ENCODE measurements at places on chromosomes 1 and 21.
A peak's percentile ranks its signal among the peaks of the same experiment; 100 is the strongest.

DNA sequence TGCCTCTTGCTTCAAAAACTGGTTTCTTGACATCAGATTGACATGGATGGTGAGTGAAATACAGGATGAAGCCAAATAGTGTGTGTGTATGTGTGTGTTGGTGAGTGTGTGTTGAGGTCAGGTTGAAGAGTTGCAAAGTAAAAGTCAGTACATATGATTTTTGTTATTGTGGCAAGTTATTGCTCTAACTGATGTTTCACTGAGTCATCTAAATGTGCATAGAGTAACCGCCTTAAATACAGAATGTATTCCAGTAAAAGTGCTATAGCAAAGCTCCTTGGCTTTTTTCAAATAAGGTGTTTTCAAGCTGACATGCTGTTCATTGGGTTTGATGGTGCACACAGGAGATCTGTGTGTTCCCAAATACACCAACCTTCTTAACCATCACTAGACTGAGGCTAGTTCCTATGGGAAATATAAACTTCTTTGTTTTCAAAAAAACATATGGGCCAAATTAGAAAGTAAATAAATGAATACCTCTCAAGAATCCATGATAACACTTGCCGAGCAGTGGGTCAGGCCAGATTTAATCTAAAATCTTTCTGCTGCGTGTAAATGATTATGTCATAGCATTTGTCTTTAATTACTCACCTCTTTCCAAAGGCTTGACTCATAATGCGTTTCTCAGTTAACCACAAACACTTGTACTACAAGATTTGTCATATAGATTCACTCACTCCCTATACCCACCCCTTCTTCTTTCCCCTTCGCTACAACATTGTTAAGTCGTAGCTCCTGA lies 151.1 kb downstream of the LYPLAL1 start:
- no peaks in the 10 kb centered on the region for H3K36me3 ChIP-seq
- H3K4me3 ChIP-seq, result no peak overlapping the region
- H3K27me3 ChIP-seq, result no peaks in the 10 kb centered on the region
- no peak for DNase-seq

DNA sequence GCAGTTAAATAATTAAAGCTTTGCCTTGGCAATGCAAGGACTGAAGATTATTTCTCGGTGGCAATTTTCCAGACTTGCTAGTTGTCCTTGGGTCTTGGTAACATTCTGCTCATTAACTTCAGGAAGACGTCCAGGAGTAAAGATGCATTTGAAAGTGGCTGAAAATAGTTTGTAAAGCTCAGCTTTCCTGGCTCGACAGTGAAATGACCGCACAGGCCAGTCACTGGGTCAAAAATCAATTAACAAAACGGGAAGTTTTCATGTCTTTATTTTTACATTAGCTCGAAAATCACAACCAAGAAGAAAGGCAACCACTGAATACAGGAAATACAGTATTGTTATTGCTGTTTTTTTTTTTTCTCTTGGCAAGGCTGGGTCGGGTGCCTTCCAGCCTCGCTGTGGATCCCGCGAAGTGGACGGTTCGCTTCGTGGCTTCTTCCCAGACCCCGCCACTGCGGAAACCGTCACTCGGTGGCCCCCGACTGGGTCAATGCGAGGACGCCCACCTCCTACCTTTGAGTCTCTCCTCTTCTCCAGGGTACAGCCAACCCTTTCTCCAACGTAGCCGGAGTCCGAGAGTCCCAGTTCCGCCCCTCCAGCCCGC lies 479 bp upstream of the SNX7 start:
- no peak for DNase-seq
- H3K27ac ChIP-seq, result no peak overlapping the region
- peaks cover 11% of the 10 kb centered on the region for H3K4me1 ChIP-seq
- peaks cover 30% of the 10 kb centered on the region for H3K27me3 ChIP-seq
- no peak overlapping the region for H3K4me3 ChIP-seq
- no peaks in the 10 kb centered on the region for H3K36me3 ChIP-seq

DNA sequence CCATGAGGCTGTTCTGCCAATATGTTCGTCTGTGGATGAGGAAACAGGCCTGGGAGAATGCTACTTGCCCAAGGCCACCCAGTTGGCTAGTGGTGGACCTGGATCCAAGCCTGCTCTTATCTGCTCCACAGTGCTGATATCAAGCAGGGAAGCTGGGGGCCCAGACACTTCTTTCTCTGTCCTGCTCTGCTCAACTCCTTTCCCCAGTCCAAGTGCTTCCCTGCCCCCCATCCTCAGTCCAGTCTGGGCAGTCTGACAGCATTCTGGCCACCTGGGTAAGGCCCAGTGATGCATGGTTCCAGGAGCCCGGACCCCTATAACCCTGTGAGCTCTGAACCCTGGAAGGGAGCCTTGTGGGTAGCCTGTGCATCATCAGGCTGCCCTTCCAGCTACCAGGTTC lies 4.2 kb upstream of the PAQR7 start:
- H3K36me3 ChIP-seq, result no peaks in the 10 kb centered on the region
- no peak for DNase-seq
- H3K27ac ChIP-seq, result no peak overlapping the region
- H3K27me3 ChIP-seq, result no peaks in the 10 kb centered on the region

DNA sequence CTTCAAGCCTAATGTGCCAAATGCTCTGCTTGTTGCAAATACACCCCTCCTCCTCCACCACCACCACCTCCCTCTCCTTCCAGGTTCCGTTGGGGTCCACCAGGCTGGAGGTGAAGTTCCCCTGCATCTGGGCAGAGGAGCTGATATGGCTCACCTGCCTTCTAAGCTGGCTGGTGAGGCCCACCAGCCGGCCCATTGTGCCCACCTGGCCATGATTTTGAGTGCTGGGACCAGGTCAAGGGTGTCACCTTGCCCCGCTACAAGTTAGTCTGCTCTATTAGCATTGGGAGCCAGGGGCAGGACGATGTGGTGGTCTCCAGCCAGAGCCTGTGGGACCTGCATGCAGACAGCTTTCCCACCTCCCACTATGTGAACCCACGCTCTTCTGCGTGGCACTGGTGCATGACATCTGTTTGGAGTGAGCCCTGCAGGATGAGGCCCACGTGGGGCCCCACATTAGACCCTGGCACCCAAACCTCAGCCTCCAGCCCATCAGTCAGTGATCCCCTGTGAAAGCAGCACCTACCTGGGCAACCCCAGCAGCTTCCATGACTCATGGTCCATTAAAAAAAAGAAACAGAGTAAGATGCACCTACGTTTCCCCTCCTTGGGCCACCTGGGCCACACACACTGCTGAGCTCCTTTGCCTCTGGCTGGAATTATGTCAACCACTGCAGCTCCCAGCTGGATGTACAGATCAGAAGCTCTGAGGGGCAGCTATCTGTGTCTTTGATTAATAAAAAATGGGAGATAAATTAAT lies 15.6 kb upstream of the CDCP2 start:
- H3K4me3 ChIP-seq, result no peak overlapping the region
- no peaks in the 10 kb centered on the region for H3K36me3 ChIP-seq
- no peak for DNase-seq
- H3K27ac ChIP-seq, result no peak overlapping the region
- H3K27me3 ChIP-seq, result no peaks in the 10 kb centered on the region

DNA sequence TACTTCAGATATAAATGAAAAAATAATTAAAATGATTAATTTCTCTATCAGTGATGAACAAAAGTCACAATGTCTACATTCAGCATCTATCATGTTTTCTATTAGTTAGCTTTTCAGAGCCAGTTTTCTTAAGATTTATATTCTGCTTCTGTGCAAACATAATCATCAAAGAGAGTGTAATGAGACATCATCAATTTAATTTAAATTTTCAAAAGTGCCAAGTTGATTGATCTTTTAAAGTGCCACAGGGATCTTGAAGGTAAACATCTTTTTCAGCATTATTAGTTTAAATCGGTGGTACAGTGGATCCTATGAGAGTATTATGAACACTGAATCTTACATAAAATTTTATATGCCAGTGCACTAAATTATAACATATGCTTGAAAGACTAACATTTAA lies 1176.1 kb downstream of the PLA2G4A start:
- no peak overlapping the region for H3K4me3 ChIP-seq
- no peak for DNase-seq
- H3K27me3 ChIP-seq, result no peaks in the 10 kb centered on the region
- H3K36me3 ChIP-seq, result no peaks in the 10 kb centered on the region
- H3K4me1 ChIP-seq, result no peaks in the 10 kb centered on the region
- H3K27ac ChIP-seq, result no peak overlapping the region

DNA sequence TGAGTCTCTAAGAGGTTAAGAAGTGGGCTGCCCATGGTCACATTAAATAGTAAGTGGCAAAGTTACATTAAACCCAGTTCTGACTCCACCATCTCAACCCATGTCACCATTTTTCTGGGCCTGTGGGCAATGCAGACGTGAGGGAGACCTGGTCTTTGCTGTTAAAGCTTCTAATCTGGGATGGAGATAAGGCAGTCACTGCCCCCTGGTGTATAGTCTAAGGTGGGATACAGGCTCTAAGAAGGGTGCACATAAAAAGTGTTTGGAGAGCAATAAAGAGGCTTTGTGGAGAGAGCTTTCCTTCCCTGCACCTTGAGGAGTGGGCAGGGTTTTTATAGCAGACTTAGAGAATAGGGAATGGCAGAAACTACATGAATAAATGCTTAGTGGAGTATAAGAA lies 141.3 kb downstream of the ROR1 start:
- peak; percentile 5 for DNase-seq
- no peak overlapping the region for H3K27ac ChIP-seq
- H3K27me3 ChIP-seq, result no peaks in the 10 kb centered on the region
- H3K4me1 ChIP-seq, result no peaks in the 10 kb centered on the region

DNA sequence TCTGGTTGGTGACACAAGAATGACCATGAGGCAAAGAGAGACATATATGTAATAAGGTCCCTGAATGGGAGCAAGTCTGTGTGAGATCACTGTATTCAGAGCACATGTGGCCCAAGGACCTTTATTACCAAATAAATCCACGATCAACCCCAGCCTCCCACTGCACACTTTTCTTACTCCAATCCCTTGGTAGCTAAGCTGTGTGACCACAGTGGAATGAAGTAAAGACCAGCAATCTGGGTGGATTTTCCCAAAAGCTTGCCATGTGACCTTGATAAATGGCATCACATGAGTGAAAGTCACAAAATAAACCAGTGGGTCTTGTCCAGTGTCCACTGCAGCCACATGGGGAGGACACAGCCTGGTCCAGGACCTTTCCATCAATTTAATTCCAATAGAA lies 36.7 kb upstream of the TLR5 start:
- DNase-seq, result no peak
- no peaks in the 10 kb centered on the region for H3K4me1 ChIP-seq
- H3K4me3 ChIP-seq, result no peak overlapping the region
- no peaks in the 10 kb centered on the region for H3K27me3 ChIP-seq
- H3K27ac ChIP-seq, result no peak overlapping the region

GRCh38 chr1:6389971-6390370 lies 3.6 kb downstream of the ACOT7 start:
- H3K27me3 ChIP-seq, result no peaks in the 10 kb centered on the region
- no peak overlapping the region for H3K27ac ChIP-seq
- H3K4me3 ChIP-seq, result no peak overlapping the region

DNA sequence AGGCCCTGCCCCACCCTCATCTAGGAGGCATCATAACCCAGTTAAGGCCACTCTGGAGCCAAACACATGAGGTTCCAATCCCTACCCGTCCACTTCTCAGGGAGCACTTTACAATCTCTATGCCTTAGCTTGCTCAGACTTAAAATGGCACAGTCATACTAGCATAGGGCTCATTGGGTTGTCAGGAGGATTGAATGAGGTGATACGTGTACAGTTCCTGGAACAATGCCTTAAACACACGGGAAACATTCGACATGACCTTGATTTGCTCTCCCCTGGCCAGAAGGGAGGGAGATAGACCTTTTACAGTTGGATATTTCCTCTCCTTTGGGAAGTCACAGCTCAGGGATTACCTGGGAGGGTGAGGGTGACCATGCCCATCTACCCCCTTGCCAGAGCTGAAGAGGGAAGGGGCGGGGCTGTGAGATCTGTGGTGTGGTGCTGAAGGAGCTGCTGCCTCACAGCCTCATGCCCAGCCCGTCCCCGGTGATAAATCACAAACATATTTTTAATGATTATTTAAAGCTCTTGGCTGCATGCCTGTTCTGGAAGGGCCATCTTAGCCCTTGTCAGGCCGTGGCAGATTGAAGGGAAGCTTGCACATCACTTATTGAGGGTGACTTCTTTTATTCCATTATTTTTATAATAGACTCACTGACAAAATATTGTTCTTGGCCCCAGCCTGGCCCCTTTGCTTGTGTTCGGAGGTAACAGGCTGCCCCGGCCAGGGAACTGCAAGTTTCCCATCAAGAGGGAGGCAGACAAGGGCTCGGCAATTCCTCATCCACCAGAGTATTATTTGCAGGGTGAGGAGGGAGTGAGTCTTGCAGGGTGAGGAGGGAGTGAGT lies 83.4 kb downstream of the FOXD2 start:
- no peaks in the 10 kb centered on the region for H3K36me3 ChIP-seq
- H3K27ac ChIP-seq, result no peak overlapping the region
- H3K27me3 ChIP-seq, result no peaks in the 10 kb centered on the region
- DNase-seq, result no peak
- H3K4me3 ChIP-seq, result no peak overlapping the region

- no peak for DNase-seq
- peaks cover 5% of the 10 kb centered on the region for H3K4me1 ChIP-seq
- H3K27ac ChIP-seq, result no peak overlapping the region
- H3K4me3 ChIP-seq, result no peak overlapping the region
- no peaks in the 10 kb centered on the region for H3K27me3 ChIP-seq
These were observed 17.3 kb upstream of the EPS8L3 start for GRCh38 chr1:109780982-109781381.

DNA sequence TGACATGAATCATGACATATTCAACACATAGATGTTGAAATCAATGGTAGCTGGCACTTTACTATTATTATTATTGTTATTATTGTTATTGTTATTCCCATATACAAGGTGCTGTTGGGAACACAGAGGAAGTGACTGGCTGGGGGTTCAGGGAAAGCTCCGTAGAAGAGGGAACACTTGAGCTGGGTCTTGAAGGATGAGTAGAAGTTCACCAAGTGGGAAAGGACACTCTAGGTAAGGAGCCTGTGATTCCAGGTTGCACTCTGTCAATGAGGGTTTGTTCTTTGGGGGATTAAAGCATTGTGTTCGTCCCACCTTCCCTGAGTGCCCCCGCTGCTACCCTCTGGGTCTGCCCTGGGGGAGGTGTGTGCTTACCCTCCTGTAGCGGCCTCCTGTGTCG lies 14.1 kb downstream of the ZNF362 start:
- no peak for DNase-seq
- no peak overlapping the region for H3K4me3 ChIP-seq
- H3K4me1 ChIP-seq, result peaks cover 24% of the 10 kb centered on the region
- no peaks in the 10 kb centered on the region for H3K27me3 ChIP-seq
- peaks cover 3% of the 10 kb centered on the region for H3K36me3 ChIP-seq

GRCh38 chr1:15177710-15178166 lies 24.2 kb downstream of the TMEM51 start:
- DNase-seq, result no peak
- no peaks in the 10 kb centered on the region for H3K36me3 ChIP-seq
- peaks cover 4% of the 10 kb centered on the region for H3K27me3 ChIP-seq
- no peak overlapping the region for H3K4me3 ChIP-seq
- no peaks in the 10 kb centered on the region for H3K4me1 ChIP-seq

DNA sequence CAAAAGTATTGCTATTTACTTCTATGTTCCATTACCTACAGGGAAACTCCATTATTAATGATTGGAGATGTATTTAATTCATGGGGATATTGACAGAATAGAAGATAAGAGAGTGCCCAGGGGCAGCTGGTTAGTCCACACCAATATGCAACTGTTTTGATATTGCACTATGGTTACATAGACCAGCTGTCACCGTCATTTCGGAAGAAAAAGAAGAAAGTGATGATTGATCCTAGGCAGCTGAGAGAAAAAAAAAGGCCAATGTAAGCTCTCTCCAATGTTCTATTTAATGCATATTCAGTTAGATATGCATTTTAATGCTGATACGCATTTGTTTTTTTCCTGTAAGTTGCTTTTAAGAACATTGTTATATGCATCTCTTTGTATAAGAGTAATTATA lies 1367.2 kb downstream of the KCNT2 start:
- H3K4me3 ChIP-seq, result no peak overlapping the region
- H3K36me3 ChIP-seq, result no peaks in the 10 kb centered on the region
- H3K27me3 ChIP-seq, result no peaks in the 10 kb centered on the region
- no peak overlapping the region for H3K27ac ChIP-seq
